ENCODE measurements at places on chromosomes 7 and 10. TPM values are rescaled to one million over a fixed set of nuclear protein-coding genes. Genes with fewer than 3 reads are reported as not detected.

The COL28A1 gene
- 0.17 TPM for total RNA-seq

The PHKG1 gene
- total RNA-seq, result 0.96 TPM

The ARHGAP22 gene
- total RNA-seq, result 32.7 TPM

The TUBAL3 gene
- 0.73 TPM for total RNA-seq

The PALD1 gene
- total RNA-seq, result under 0.01 TPM

The SCIN gene
- total RNA-seq, result not detected

The FUOM gene
- total RNA-seq, result 17.5 TPM

The ZNF467 gene
- total RNA-seq, result 0.17 TPM

The GRID2IP gene
- not detected for total RNA-seq

The HOXA4 gene
- not detected for total RNA-seq

The CLRN3 gene
- not detected for total RNA-seq

The PLAU gene
- total RNA-seq, result 85.7 TPM

The NPTX2 gene
- 0.21 TPM for total RNA-seq

The UCN3 gene
- not detected for total RNA-seq

The ADAM8 gene
- 46.0 TPM for total RNA-seq

The IFIT1B gene
- total RNA-seq, result not detected

The HMX3 gene
- total RNA-seq, result not detected

Data from mammary epithelial cell (primary cell).